ENCODE measurements at places on chromosomes 4 and X.
A peak's percentile ranks its signal among the peaks of the same experiment; 100 is the strongest.

DNA sequence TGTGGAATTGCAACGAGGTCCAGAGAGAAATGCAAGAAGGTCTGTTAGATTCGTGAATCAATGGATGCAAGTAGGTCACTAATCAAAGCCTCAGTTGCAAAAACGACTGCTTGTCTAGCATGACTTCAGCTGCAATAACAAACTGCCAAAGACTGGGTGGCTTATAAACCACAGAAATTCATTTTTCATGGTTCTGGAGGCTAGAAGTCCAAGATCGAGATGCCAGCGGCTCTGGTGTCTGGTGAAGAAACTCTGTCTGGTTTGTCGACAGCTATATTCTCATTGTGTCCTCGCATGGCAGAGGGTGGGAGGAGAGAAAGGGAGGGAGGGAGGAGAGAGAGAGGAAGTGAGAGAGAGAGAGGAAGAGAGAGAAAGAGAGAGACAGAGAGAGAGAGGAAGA lies 114.7 kb downstream of the MXRA5 start:
- DNase-seq, result peak; percentile 65

GRCh38 chrX:20515841-20516461 lies 249.2 kb upstream of the RPS6KA3 start:
- DNase-seq, result peak; percentile 55

DNA sequence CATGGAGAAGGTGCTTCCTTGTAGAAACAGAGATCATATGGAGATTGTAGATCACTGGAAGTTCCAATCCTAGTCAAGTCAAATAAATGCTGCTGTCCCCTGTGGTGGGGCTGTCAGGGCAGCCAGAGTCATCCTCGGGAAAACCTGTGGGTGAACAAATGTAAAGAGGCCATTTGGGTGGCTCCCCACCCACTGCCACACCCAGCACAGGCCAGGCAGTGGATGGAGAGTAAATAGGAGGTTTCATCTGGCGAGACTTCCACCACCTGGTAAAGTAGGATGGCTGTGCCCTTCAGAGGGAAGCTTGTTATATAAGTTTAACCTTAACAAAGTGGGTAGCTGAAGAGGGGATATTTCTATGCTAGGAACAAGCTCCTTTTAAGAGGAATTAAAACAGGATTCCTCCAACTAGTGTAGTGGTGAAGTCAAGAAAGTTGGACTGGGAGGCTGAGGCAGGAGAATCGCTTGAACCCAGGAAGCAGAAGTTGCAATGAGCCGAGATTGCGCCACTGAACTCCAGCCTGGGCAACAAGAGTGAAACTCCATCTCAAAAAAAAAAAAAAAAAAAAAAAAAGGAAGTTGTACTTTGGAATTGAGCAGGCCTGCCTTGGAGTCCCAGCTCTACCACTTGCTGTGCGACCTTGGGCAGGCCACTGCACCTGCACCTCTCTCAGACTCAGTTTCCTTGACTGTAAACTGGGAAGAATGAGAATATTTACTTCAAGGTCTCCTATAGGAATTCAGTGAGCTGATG lies 273.7 kb downstream of the PTTG2 start:
- DNase-seq, result no peak

GRCh38 chr4:98744372-98745150 lies 86.2 kb upstream of the TSPAN5 start:
- no peak for DNase-seq

GRCh38 chr4:27846951-27847350 lies 986.3 kb downstream of the STIM2 start:
- no peak for DNase-seq

GRCh38 chrX:103805860-103806259 lies 26.2 kb downstream of the RAB9B start:
- DNase-seq, result no peak

DNA sequence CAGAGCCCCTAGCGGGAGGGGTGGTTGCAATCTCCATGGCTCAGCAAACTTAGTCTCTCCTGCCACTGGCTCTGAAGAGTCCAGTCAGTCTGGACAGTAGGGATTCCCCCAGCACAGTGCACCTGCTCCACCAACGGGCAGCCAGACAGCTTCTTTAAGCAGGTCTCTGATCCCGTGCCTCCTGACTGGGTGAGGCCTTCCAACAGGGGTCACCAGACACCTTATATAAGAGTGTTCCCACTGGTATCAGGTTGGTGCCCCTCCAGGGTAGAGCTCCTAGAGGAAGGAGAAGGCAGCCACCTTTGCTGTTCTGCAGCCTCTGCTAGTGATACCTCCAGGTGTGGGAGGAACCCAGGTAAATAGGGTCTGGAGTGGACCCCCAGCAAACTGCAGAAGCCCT lies 1393.4 kb downstream of the STIM2 start:
- no peak for DNase-seq

DNA sequence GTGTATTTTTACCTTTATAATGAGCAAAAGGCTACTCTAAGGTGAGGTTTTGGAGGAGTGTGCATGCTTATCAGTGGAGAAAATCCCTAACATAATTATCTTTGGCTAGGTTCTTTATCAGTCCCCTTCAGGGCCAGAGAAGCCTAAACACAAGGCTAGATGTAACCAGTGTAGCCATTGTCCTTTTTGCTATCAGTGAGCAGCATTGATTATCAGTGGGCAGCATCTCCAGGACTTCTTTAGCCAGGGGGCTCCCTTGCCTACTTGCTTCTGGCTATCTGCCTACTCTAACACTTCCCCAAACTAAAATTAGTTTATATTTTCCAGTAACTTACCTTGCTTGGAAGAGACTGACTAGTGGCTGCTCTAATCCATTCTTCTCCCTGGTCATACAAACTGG lies 595.6 kb downstream of the TRAM1L1 start:
- DNase-seq, result no peak

GRCh38 chrX:15598026-15598425 lies 2.7 kb downstream of the ACE2 start:
- DNase-seq, result no peak

DNA sequence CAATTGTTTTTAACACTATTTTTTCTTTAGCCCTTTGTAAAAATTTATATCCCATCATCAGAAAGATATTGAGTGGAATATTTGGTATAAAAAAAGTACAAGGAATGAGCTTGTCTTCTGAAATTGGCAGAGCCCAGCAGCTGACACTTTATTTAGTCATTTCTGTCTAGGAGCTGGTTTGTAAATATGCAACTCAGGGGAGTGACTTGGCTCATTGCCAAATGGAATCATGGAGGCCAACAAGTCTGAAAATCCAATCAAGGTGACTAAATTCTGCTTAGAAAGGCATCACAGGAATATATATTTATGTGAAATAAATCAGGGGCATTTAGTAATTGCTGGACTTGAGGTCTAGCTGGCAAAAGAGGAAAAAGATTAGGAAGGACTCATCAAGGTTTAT lies 74.4 kb downstream of the OTC start:
- no peak for DNase-seq

GRCh38 chr4:180280076-180280475 lies 1963.1 kb upstream of the TENM3 start:
- DNase-seq, result no peak

- peak; percentile 40 for DNase-seq
These were observed 38.8 kb downstream of the GAB1 start for GRCh38 chr4:143375326-143376073.

DNA sequence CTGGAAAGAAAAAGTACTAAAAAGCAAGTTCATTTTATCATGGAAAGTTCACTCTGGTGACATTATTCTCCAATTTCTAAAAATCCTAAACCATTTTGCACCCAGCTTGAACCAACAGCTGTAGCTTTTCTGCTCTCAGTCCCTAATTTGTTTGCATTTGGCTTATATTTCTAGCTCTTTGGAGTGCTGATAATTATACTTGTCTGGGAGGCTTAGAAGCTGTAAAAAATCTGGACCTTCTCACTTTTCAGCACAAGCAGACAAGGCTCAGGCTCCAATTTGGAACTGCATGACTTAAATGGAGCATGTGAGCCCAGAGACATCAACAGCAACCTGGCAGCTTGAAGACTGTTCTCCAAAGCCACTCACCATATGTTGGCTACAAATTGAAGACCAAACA lies 170.9 kb upstream of the PCDH18 start:
- DNase-seq, result no peak

GRCh38 chr4:38805530-38806145 lies 1.0 kb upstream of the TLR1 start:
- no peak for DNase-seq

DNA sequence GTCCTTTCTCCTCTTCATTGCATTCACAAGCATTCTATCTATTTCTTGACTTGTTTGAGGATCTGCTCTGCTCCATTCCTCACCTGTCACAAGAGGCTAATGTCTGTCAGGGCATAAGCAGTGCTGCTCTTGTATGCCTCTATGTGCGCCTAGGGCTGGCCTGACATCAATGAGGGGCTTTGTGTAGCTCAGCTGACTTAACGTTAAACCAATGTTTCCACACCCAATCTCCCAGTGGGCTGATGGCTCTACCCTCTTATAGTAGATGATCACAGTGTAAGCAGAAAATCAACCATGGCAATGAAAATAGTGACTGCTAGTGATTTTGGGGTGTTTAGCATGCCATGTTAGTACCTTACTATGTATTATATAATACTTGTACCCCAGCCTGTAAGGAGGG lies 139.0 kb downstream of the UNC5C start:
- DNase-seq, result no peak

- no peak for DNase-seq
These were observed 224.4 kb upstream of the GPC4 start for GRCh38 chrX:133639726-133640125.

DNA sequence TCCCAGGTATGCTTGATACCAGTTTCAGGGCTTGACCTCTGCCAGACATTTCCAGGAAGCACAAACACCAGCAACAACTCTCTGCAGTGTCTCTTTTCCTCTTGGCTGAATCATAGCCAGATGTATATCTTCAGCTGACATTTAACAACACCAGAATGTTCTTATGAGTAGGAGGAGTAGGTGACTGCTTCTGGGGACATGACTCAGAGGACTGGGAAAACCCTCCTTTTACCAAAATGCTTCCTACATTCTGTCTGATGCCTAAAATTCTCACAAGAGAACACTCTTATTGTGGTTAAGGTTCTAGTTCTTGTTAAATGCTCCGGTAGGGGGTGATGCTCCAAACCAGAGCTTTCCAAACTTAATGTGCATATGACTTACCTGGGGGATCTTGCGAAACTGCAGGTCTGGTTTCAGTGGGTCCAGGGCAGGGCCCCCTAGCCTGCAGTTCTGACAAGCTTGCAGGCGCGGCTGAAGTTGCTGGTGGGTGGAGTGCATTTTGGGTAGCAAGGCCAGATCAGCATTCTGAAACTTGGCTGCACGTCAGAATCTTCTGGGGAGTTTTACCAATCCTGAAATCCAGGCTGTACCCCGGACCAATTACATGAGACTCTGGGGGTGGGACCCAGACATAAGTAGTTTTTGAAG lies 329.3 kb upstream of the RPS6KA3 start:
- DNase-seq, result no peak

- no peak for DNase-seq
These were observed 732 bp downstream of the NLGN4X start for GRCh38 chrX:6227935-6228334.

- DNase-seq, result peak; percentile 29
These were observed 54.6 kb upstream of the GPR78 start for GRCh38 chr4:8525383-8526120.

DNA sequence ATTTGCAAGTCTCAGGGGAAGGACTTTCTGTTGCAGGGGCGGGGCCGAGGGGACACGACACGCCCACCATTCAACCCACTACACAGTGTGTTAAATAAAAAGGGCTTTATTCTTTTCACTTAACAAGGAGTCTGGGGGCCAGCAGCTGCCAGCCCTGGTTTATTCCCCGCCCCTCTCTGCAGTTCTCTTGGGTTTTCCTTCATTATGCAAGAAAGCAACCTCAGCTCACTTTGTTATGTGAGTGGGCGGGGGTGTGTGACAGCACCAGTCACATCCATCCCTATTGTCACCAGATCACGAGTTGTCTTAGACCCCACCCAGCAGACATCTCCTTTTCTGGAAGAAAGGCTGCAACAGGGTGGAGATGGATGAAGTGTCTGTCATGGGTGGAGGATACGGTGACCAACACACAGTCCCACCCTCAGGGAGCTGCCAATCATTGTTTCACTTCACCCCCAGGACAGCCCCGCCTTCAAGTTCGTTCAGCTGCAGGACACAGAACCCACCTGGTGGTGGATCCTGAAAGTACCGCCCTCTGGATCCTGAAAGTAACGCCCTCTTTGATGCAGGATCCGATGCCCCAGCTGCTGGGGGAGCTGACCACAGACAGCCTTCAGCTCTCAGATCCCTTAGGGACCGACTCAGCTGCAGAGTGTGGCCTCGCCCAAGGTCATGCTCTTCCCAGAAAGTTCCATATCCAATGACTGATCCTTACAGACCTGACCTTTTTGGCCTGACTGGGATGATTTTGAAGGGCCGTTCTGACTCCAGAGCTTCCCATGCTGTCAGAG lies 79.6 kb downstream of the SMIM20 start:
- DNase-seq, result no peak

DNA sequence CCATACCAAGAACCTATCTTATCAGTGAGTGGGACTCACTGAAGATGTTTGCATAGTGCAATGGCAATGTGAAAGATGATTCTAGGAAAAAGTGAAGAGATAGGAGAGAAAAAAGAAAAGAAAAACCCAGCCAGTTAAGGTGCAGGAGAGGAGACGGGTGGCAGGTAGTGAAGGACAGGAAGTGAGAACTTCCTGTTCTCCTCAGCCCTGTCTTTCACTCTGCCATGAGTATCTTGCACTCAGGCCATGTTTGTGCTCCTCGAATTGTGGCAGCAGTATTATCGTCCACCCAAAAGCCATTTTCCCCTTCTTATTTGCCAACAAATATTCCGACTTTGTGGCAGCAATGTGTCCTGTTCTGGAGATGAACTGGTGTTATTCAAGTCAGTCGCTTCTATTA lies 8.6 kb upstream of the ENPEP start:
- no peak for DNase-seq

DNA sequence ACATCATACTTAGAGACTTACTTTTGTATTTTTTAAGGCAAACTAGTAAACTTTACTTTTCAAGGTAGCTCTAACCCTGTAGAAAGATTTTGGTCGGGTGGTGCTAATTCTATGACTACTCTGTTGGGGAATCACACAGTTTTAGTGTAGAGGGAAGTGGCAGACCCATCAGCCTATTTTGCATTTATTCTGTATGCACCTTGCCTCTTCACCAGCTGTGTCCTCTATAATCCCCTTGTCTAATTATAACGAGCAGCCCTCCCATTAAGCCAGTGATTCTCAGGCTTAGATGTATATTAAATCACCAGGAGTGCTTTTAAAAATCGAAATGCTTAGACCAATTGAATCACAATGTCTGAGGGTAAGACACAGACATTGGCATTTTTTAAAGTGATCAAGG lies 78.1 kb downstream of the GALNT7 start:
- no peak for DNase-seq

DNA sequence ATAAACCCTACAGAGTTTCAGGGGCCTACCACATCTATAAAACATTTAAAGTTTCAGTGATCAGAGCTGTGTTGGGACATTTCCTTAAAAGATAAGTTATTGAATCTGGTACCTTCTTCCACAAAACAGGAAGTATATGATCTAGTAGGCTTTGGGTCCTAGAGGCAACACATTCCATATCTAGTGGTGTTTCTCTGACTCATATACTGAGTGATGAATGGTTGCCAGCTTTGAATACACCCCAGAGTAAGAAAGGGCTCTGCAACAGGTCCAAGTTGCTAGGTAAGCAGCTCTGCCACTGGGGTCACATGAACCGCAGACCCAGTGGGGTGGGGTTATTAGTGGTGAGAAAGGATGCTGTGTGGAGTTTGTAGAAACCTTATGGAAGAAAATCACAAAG lies 32.4 kb upstream of the BLTP1 start:
- DNase-seq, result no peak

- no peak for DNase-seq
These were observed 67.3 kb upstream of the ATOH1 start for GRCh38 chr4:93761286-93761685.
